ENCODE measurements at places on chromosomes 11 and 22.

DNA sequence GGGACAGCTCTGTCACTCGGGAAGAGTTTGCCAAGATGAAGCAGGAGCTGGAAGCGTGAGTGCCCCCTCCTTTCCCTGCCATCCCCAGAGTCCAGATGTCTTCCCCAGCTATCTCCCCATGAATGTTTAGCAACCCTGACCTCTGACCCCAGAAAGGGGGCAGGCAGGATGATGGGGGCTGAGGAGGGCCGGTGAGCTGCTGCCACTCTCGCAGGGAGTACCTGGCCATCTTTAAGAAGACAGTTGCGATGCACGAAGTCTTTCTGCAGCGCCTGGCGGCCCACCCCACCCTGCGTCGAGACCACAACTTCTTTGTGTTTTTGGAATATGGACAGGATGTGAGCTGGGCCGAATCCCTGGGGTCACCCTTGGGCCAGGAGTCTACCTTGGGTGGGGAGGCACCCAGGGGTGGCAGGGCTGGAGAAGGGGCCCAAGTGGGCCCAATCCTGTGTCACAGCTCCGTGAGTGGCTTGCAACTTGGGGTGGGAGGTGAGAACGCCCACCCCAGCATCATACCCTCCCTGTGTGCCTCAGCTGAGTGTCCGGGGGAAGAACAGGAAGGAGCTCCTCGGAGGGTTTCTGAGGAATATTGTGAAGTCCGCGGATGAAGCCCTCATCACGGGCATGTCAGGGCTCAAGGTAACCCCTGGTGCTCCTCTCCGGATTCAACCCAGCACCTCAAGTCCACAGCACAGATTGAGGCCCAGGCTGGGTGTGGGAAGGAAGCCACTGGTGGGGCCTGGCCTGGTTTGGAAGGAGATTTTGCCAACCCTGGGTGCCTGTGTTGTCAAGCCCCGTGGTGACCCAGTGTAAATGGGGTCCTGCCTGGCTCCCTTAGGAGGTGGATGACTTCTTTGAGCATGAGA lies 7.5 kb downstream of the CFL1 start:
- no peak for DNase-seq

- no peak for DNase-seq
Observed at GRCh38 chr11:16611926-16612565, 126.4 kb upstream of the C11orf58 start.

DNA sequence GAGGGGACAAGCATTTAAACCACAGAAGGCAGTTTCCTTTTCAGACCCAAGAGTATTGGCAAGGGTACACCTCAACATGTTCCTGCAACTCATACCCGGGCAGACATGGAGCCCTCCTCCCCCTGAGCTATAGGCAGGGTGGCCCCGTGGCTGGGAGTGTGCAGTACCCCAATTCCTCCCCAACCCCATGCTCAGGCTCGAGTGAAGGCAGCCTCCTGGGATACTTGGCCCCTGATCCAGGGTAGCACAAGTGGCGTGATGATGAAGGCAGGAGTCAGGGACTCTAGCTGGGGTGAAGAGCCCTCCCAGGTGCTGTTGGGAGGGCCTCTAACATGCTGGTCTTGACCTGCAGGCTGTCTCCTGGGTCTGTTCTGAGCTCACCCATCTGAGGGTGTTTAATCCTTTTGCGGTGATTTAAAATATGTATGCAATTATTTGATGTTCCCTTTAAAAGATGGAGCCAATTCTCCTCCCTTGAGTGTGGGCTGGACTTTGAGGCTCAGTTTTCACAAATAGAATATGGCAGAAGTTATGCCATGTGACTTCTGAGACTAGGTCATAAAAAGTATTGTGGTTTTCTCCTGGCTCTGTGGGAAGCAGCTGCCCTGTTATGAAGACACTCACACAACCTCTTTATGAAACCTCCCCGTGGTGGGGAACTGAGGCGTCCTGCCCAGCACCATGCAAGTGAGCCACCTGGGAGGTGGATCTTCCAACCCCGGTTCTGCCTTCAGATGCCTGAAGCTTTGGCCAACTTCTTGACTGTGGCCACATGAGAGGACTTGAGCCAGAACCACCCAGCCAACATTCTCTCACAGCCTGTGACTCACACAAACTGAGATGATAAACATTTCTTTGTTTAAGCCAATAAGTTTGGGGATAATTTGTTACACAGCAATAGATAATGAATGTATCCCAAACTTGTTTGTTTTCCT lies 54.7 kb upstream of the NECTIN1 start:
- no peak for DNase-seq

DNA sequence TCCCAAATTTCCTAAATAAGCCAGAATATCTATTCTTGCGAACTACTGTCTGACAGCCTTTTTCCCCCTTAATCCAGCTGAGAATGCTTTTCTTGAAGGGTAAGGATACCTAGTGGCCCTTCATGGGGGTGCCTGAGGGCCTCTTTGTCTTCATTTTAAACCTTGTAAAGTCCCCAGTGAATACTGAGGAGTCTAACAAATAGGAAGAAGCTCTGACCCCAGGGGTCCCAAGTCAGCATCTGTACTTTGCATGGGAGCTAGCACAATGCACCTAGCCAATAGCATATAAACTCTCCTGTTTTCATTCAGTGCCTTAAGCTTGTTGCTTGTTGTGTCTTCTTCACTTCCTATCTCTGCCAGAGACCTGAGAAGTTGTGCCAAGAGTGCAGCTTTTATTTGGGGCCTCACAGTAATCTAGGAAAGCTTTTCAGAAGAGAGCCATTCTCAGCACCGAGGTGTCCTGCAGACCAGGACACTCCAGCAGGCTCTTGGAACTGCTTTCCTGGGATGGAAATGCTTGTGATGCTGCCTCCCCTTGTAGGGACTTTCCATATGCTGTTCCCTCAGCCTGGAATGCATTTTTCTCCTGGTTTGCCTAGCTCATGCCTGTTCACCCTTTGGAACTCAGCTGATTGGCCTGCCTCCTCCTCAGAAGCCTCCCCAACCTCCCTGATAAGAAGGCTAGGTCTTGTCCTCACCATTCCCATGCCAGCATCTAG lies 37.2 kb downstream of the BMAL1 start:
- no peak for DNase-seq

DNA sequence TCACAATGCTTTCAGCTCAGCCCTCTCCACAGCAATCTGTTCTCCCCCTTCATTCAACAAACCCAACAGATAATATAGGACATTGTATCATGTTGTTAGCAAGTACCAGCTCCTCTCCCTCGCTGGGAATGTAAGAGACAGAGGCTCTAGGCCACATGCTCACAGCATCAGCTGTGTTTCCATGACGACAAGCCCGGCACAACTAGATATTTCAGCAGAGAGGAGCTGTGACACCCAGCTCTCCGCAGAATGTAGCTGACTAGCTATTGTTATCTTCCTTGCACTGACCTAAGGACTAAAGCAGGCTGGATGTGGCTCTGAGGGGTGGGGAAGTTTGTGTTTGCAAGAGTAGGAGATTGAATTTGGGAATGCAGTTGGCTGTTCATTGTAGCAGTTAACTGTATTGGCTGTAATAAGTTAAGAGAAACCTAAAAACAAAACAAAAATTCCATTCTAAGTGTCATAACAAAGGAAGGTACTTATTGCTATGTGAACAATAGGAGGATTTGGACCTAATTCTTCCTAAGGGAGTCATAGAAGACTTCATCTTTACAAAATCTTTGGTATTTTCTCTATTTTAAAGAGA lies 28.0 kb upstream of the RRAS2 start:
- DNase-seq = peak; percentile 21

DNA sequence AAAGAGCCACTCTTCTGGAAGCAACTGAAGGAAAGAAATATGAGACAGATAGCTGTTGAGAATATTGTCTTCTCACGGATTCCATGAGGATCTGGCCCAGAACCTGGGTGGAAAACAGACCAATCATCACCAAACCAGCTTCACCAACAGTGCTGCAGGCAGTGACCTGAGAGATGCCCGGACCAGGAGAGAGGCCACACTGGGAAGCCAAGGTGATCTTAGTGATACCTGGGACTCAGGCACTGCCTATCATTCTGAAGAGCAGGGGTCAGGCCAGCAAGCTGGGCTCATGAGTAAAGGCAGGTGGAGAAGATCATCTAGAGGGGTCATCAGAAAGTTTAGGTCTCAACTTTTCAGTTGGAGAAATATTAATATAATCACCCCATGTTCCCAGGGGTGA lies 595.8 kb upstream of the CADM1 start:
- DNase-seq = no peak

GRCh38 chr11:69374946-69375310 lies 81.0 kb downstream of the MYEOV start:
- DNase-seq = no peak

DNA sequence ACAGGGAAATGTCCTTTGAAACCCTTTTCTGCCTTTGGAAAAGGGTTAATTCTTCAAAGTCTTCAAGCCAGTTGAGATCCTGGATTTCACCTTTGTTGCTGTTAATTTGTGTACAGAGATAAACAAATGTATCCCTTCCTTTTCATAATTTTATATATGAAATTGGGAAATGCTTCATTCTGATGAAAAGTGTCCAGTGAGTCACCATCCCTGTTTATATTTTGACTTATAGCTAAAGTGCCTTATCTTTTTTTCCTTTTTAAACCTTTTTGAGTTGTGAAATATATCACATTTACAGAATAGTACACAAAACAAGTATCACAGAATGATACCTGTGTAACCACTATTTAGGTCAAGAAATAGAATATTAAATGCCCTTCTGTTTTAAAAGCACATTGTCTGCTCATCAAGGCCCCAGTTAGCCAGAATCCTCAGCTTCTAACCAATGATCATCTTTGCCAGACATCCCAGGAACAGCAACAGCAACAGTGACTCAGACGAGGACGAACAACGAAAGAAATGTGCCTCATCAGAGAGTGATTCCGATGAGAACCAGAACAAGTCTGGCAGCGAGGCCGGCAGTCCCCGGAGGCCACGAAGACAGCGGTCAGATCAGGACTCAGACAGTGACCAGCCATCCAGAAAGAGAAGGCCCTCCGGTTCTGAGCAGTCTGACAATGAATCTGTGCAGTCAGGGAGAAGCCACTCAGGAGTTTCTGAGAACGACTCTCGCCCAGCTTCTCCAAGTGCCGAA lies 27.3 kb downstream of the CTR9 start:
- no peak for DNase-seq

DNA sequence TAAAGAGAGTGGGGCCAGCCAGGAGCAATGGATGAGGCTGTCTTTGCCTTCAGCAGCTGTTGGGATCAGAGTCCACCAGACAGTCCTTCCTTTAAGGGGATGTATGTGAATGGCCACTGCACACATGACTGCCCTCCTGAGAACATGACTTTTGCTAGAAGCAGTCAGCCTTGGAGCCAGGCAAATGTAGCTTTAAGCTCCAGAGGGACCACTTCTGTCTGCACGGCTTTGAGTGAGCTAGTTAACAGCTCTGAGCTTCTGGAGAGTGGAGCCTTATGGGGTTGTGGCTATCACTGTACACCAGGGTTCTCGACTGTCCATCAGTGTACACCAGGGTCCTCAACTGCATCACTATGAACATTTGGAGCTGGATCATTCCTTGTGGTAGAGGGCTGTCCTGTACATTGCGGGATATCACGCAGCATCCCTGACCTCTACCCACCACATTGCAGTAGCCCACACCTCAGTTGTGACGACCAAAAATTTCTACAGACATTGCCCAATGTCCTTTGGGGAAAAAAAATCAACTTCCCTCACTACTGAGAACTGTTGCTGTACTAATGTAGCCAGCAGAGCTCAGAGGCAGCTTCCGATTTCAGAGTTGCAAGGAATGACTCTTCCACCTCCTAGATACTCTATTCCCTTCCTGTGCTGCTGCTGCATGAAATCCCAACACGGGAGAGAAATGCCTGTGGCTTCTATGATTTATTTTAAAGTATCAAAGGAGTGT lies 169.4 kb downstream of the MYO18B start:
- DNase-seq = no peak

DNA sequence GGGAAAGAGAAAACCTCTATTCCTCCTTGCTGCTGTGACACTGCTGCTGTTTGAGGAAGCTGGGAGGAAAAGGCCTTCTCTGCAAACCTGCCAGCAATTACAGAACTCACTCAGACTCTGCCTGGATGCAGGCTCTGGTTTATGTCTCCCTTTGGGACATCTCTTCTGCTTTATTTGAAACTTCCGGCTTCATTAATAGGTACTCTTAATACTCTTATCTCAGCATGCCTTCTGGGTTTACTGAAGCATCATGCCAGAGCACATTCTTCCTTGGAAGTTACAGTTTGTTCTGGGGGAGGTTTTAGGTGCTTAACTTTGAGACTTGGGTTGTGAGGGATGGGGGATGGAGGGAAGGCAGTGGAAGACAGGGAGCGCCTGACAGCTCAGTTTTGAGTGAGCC lies 79.9 kb downstream of the NAV2 start:
- no peak for DNase-seq

DNA sequence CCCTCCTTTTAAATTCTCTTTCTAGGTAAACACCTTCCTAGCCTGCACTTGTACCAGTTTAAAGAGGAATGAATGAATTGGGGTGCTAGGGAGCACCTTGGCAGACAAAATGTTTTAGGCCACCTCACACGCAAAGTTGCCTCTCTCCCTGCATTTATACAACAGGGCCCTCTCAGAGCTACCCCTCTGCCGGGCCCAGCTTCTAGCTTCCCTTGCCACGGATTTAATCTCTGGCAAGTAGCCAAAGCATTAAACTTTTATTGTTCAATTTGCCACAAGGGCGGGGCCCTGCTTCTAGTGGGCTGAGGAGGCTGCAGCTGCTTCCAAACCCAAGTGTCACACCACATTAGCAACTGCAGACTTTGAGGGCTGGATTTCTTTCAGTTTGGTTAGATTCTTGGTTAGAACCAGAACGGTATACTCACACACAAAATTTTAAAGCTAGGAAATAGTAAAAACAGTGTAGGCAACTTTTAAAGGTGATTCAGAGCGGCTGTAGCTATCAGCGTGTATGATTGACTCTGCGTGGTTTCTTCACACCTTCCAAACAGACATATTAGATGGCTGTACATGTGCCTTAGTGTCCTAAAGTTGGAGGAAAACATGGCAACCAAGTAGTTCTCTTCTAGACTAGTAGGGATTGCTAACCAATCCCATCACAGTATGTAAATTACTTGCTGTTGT lies 6.5 kb downstream of the KREMEN1 start:
- no peak for DNase-seq

- no peak for DNase-seq
Observed at GRCh38 chr11:69393178-69393832, 88.2 kb upstream of the LINC01488 start.

GRCh38 chr11:12809864-12810567 lies 135.8 kb downstream of the TEAD1 start:
- DNase-seq = no peak

DNA sequence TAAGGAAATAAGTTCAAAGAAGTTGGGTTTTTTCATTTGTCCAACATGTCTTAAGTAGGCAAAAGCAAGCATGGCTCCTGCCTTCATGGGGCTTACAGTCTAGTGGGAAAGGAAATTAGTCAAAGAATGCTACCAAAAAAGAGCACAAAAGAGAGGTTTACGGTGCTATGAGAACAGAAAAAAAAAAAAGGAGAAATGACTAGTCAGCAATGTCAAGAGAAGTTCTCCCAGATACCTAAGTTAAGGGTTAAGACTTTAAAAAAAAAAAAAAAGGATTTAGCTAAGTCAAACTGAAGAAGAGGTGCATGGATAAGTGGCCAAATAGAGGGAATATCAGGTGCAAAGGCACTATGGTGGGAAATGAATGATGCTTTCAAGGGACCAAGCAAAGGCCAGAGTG lies 29.3 kb downstream of the SERGEF start:
- DNase-seq = no peak

- no peak for DNase-seq
Observed at GRCh38 chr11:32290783-32291182, 144.6 kb downstream of the WT1 start.

Measured in smooth muscle cell of the brain vasculature (primary cell).